ENCODE measurements at places on chromosomes 12 and 14. TPM values are rescaled to one million over a fixed set of nuclear protein-coding genes. Genes with fewer than 3 reads are reported as not detected.

- DNase-seq: no peak
Measured at GRCh38 chr14:104843442-104844305, 21.4 kb upstream of the CEP170B start.

Gene GPD1
- 2.5 TPM for total RNA-seq

Gene IL26
- total RNA-seq: not detected

GRCh38 chr12:46174061-46174662 lies 94.7 kb downstream of the SLC38A1 start:
- DNase-seq: no peak

GRCh38 chr12:3491938-3492792 lies 1.2 kb downstream of the PRMT8 start:
- DNase-seq: no peak

DNA sequence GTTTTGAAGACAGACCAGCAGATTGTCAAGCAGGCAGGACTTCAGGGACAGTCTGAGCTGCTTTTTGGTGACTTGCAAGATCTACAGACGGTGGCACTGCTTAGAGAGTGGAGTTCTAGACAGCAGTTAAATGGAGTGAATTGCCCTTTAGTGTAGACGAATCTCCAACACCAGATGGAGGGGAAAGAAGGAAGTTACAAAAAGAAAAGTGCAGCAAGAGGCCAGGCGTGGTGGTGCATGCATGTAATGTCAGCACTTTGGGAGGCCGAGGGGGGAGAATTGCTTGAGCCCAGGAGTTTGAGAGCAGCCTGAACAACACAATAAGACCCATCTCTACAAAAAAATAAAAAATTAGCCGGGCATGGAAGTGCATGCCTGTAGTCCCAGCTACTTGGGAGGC lies 8.4 kb upstream of the HHIPL1 start:
- DNase-seq: no peak

DNA sequence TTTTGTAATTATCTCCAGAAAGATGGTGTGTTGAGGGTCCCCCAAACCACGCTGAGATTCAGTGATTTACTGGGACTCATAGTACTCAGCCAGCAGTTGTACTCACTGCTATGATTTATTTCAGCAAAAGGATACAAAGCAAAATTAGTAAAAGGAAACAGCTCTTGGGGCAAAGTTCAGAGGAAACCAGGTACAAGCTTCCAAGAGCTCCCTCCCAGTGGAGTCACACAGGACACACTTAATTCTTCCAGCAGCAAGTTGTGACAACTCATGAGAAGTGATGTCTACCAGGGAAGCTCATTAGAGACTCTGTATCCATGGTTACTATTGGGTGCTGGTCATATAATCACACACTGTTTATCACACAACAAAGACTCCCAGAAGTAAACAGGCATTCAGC lies 38.7 kb downstream of the TTC8 start:
- DNase-seq: no peak

GRCh38 chr14:61813096-61813606 lies 50.9 kb downstream of the SNAPC1 start:
- no peak for DNase-seq

Gene C1RL
- total RNA-seq: 64.8 TPM

DNA sequence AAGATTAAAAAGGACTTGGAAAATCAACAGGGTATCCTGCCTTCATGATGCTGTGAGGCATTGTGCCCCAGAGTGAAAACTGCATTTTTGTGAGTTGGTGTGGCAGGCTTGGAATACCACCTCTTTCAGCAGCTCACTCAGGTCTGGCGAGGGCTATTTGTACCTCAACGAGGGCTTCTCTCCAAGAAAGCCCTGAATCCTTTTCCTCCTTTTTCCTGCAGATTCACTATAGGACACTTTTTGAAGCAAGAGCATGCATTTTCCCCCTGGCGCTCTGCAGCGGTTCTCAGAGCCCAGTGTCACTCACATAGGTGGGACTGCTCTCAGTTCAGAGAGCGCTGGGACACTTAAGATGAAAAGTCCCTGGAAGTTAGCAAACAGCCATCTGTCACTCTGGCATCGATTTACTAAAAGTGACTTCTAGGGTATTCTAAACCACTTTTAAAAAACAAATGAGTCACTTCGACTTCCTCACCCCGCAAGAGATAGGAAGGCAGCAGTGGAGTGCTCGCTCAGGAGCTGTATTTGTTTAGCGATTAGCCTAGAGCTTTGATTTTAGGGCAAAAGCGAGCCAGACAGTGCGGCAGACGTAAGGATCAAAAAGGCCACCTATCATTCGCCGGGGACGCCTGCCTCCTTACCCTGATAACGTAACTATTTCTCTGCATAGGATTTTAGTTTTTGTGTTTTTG lies 782 bp upstream of the LGR5 start:
- DNase-seq: no peak

DNA sequence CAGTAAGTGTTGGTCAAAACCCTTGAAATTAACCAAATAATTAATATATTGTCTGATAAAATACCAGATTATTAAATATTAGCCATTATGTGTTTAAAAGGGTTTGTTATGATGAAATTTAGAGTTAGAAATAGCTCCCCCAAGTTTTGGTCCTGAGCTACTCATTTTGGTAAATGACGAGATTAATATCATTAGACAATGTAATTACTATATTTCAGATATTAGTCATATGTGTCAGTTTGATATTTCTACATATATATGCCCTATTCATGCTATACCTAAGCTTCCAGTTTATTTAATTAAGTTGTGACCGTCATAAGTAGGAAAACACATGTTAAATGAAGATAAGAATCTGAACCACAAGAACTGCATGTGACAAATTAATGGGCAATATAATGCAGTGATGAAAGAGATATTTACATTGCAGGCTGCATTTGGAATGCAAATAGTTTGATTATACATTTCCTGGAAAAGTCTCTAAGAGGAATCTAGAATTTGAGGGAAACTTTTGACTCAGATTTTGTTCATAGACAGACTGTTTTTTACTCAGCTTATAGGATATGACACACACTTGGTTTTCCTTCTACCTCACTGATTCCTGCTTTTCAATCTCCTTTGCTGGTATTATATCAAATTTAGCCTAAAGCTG lies 70.5 kb downstream of the TBC1D30 start:
- no peak for DNase-seq

Gene CCDC175
- not detected for total RNA-seq

- DNase-seq: no peak
Measured at GRCh38 chr14:59283361-59283760, 94.9 kb downstream of the DAAM1 start.

DNA sequence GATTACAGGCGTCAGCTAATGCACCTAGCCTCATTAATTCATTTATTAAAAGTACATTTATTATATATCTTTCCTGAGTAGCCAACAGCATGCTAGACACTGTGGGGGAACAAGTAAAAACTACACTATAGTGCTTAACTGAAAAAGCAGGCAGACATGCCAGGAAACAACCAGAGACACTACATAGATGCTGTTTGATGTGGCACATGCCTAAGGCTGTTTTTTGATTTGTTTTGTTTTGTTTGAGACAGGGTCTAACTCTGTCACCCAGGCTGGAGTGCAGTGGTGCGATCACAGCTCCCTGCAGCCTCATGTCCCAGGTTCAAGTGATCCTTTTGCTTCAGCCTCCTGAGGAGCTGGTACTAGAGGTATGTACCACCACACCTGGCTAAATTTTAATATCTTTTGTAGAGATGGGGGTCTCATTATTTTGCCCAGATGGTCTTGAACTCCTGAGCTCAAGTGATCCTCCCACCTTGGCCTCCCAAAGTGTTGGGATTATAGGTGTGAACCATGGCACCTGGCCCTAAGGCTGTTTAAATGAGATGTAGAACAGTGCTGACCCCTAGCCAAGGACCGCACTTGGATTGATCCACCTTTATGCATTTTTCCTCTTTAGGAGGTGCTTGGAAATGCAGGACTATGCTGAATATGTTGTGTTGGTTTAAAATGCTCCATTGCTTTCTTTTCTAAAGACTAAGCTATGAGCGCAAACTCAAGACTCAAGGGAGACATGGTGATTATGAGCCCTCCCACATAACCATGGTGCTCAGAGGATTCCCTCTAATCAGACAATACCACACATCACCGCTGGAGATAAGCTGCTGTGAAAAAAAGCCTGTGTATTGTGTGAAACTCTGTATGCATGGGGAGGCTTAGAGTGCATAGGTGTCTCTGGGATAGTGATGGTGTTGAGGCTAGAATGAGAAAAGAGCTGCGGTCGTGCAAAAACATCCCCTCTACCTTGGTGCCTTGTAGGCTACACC lies 10.5 kb upstream of the C14orf93 start:
- no peak for DNase-seq

Gene MSRB3
- total RNA-seq: 278 TPM

- DNase-seq: no peak
Measured at GRCh38 chr14:22972313-22972930, 9.9 kb downstream of the AJUBA start.

Gene KCNA1
- total RNA-seq: not detected

Gene SERPINA5
- 2.1 TPM for total RNA-seq

Gene ADAM20
- total RNA-seq: 0.63 TPM

Gene RNASE2
- not detected for total RNA-seq

Gene AQP2
- not detected for total RNA-seq

GRCh38 chr14:37466623-37467088 lies 128.4 kb downstream of the FOXA1 start:
- no peak for DNase-seq

- no peak for DNase-seq
Measured at GRCh38 chr12:105418821-105419291, 88.4 kb downstream of the C12orf75 start.

GRCh38 chr12:62654326-62655241 lies 188.0 kb downstream of the MON2 start:
- no peak for DNase-seq

Gene DPPA3
- total RNA-seq: not detected

DNA sequence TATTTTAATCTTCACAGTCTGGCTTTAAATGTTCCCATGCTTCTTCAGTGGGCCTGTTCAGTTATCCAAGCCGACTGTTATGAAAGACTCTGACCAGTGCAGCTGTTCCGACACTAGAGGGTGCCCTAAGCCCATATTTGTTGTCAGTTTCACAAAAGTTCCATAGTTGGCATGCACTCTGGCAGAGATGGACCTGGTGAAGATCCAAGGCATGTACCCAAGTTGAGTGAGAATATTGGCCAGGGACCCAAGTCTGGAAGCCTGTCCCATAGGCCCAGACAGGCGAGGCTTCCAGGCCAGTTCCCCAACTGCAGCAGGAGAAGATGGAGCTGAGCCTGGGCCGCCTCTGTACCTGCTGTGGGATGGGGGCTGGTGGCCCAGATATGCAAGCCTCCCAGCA lies 27.4 kb upstream of the GUCY2C start:
- no peak for DNase-seq

DNA sequence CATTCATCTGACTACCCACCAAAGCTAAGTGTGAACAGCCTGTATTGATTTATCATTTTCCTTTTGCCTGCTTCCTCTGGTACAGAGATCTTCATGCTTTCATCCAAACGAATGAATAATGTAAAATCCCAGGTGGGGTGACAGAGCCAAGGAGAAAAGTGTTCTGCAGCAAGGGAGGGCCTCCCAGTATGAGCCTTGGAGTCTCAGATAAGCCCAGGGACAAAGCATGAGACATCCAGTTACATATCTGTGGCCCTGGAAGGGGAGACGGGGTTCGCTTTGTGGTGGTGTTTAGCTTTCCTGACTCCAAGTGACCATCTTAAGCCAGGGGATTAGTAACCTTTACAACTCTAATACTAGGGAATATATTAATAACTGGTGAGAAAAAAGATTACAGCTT lies 177.1 kb downstream of the ETV6 start:
- DNase-seq: no peak

DNA sequence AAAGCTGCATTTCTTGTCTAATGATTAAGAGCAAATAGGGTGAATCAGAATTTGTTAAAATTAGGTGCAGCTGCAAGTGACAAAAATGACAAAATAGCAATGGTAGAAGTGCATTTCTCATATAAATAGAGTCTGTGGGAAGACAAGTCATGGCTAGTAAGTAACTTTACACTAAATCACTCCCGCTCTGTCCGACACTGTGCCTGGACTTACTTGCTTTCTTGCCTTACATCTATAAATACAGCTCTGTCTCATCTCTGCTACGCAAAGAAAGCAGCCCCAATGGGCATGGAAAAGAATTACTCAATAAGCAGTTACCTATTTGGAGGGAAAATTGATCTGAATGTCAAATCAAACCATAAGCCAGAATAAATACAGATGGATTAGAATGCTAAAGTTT lies 245.4 kb upstream of the KRR1 start:
- no peak for DNase-seq

DNA sequence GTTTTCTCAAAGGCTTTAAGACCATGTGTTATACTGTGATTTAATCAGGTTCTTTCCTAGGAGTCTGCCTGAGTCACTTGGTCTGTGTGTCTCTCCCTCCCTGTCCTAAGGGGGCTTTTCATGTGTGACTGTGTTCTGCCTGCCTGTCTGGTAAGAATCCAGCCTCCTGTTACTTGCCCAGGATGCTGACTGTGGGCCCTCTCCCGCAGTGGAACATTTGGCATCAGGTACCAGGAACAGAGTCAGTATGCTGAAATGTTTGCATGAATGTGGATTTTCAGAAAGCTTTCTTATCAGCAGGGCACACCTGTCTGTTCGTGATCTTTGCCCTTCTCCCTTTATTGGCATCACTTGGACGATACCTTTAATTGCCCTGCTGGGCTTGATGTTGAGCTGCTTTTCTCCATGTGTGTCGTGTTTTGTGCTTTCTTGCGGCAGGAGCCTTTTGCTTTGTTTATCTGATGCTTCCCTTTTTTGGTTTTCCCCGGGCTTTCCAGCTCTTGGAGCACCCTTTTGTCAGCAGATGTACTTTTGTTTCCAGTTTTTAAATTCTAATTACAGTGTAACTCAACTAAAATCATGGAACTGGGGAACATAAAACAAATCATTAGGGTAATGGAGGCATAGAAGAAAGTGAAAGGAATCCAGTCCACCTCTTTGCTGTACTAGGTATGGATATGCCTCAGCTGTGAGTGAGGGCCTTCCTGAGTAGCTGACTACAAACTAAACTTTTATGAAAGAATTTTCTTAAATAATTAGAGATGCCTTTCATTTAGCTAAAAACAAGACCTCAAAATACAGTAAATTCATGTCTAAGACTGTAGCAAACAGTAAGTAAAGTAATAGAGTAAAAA lies 72.5 kb downstream of the TRAF3 start:
- DNase-seq: no peak

- DNase-seq: no peak
Measured at GRCh38 chr14:99552572-99553216, 51.3 kb downstream of the CCDC85C start.

Gene DIO2
- 11.6 TPM for total RNA-seq

Gene YLPM1
- total RNA-seq: 38.6 TPM

Gene NEUROD4
- total RNA-seq: not detected

DNA sequence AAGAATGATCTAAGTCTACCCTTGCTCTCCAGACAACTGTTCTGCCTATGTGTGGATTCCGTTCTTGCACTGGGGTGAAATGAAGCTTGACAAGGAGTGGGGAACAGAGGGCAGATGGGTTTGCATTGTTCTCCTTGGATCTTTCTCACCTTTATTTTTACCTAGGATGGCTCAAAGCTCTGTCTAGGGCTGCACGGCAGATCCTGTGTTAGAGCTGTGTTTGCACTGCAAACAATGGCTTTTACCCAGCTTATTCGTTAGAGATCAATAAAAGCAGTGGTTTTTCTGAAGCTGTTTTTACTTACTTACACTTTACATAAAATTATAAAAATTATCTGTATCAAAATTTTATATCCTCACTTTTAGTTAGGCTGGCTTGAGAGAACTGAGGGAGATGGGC lies 105.1 kb downstream of the LRIG3 start:
- no peak for DNase-seq

GRCh38 chr14:100020629-100021028 lies 44.6 kb upstream of the EVL start:
- DNase-seq: peak; percentile 4
